ENCODE measurements at places on chromosomes 5 and 9.

DNA sequence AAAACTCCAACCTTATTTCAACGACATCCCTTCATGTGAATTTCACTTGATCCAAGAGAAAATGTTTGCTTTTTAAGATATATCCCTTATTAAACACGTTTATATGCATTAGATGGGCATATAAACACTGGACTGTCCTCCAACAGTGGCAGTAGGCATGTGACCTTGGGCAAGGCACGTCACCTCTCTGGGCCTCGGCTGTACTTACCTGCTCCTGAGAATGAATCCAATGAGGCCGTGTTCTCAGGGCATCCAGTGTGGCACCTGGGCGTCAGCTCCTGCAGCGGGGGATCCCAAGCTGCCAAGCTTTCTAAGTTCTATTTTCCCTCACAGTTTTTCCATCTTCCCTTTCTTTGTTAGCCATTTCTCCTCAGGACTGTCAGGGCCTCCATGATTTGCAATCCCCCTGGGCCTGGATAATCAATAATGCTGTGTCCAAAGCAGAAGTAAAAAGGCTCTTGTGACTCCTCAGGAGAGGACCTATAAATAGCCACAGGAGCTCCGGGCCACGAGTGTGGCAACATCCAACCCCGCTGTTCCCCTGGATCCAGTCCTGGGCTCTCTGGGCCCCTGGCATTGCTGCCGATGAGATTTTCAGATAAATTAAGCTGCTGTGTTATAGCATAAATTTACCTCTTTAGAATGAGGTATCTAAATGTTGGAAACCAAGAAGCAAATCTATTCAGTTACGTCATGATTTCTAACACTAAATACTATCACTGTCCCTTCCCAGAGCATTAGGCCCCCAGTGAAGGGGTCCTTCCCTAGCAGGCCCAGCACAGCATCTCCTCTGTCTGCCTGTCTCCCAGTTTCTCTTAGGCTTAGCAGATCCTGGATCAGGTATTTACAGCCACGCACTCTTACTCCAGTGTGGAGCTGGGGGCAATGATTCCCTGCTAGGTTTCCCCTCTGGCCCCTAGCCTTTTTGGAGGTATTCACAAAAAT lies 76.8 kb downstream of the PTPN3 start:
- no peak for DNase-seq

DNA sequence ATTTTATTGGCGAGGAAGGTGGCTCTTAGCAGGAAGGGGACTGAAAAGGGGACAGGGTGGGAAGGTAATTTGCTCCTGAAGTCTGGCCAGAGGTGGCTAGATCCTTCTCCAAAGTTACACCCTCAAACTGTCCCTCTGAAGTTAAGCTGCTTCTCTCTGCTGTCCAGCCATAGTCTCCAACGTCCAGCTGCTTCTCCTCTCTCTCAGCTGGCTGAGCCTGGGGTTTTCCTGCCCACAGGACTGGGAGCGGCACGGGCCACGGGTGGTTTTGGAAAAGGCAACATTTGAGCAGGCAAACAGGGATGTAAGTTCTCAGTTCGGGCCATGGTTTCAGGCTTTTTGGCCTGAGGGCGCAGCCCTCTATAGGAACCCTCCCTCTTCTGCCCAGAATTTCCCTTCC lies 128.3 kb downstream of the YIPF5 start:
- no peak for DNase-seq

DNA sequence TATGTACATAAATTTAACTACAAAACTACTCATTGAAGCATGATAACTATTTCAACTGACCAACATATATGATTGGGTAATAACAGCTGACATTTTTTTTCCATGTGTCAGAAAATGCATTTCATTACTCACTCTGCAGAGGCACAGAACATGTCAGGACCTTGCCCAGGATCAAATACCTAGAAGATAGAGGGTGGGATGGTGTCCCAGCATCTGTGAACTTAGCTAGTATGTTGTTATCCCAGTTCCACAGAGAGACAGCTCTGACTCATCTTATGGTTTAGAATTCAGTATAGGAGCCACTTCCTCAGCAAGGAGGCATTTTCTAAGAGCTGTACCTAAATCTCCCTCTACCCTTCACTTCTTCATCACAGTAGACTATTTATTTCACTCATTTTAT lies 1198.6 kb upstream of the ACO1 start:
- DNase-seq: no peak

GRCh38 chr5:1152156-1152555 lies 40.3 kb upstream of the SLC12A7 start:
- peak; percentile 19 for DNase-seq

GRCh38 chr5:36160617-36161016 lies 8.7 kb downstream of the SKP2 start:
- no peak for DNase-seq

DNA sequence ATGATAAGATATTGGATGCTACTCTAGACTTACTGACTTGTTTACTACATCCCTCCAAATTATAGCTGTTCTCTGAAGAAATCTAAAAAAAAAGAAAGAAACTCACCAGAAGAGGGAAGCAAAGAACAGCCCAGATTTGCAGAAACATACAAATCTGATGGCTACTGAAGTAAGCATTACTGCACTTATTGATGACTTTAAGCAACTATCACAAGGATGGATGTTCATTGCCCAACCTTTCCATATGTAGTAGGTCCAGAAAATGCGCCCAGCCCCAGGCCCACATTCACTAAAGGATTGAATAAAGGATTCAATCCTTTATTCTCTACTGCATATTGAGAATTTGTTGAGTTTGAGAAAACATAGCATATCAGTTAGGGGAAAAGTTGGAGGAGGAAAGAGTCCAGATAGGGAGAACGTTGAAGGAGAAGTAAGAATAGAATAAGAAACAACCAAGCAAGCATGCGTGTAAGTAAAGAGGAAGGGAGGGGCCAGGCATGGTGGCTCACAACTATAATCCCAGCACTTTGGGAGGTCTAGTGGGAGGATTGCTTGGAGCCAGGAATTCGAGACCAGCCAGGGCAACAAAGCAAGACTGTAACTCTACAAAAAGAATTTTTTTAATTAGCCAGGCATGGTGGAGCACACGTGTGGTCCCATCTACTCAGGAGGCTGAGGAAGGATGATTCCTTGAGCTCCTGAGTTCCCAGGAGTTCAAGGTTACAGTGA lies 33.8 kb upstream of the DTWD2 start:
- peak; percentile 42 for DNase-seq

GRCh38 chr5:167908606-167909005 lies 382.8 kb upstream of the WWC1 start:
- DNase-seq: peak; percentile 17

- no peak for DNase-seq
Observed at GRCh38 chr5:140015706-140016105, 27.4 kb downstream of the NRG2 start.

DNA sequence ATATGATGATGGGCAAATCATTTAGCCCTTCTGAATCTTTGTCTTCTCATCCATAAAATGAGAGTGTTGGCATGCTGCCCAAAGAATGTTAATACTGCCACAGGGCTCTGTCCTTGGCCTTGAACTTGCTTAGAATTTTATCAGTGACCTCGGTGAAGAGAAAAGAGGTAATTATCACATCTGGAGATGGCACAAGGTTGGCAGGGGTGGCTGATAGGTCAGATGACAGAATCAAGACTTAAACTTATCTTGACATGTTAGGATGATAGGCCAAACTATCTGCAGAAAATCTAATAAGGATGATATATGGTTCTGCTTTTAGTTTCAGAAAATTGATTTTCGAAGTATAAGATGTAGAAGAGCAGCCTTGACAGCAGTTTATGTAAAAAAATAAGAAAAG lies 599.1 kb upstream of the CLINT1 start:
- DNase-seq: no peak

DNA sequence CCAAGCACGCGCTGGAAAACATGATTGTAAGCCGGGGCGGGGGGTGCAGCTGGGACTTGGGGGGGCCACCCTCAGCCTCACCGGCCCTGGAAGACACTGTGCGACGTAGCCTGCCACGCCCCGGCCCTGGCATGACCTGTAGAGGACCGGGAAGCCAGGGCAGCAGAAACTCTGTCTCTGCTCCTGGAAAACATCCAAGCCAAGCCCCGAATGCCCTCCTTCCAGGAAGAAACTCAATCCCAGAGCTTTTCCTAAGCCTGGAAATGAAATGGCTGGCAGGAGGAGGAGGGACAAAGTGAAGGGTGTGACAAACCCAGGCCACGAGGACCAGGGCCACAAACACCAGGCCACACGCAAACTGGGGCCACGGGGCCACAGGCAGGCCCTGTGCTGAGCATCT lies 55.4 kb downstream of the KCNT1 start:
- DNase-seq: no peak

- no peak for DNase-seq
Observed at GRCh38 chr9:137387891-137388560, 34.9 kb downstream of the EXD3 start.

DNA sequence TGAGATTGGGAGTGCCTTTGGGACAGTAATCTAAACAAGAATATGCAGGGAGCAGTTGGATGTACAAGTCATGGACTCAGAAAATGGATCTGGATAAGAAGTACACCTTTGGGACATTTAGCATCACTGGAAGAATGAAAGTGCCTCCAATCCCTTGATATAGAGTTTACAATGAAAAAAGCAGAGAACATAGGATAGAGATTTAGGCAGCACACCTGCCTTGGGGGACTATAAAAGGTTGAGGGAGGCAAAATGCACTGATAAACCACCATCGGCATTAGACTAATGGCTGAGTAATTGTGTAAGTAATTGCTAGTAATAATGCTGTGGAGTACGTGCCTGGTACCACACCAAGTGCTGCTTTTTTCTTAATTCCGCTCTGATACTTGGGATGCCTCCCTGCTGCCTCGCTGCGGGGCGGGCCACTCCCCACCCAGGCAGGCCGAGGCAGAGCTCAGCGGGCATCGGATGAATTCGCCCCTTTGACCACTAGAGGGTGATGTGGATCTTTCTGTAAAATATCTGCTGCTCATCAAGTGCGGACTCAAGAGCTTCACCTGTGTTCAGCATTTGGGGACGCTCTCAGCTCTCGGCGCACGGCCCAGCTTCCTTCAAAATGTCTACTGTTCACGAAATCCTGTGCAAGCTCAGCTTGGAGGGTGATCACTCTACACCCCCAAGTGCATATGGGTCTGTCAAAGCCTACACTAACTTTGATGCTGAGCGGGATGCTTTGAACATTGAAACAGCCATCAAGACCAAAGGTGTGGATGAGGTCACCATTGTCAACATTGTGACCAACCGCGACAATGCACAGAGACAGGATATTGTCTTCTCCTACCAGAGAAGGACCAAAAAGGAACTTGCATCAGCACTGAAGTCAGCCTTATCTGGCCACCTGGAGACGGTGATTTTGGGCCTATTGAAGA lies 99.9 kb downstream of the ANKRD18B start:
- DNase-seq: peak; percentile 75

DNA sequence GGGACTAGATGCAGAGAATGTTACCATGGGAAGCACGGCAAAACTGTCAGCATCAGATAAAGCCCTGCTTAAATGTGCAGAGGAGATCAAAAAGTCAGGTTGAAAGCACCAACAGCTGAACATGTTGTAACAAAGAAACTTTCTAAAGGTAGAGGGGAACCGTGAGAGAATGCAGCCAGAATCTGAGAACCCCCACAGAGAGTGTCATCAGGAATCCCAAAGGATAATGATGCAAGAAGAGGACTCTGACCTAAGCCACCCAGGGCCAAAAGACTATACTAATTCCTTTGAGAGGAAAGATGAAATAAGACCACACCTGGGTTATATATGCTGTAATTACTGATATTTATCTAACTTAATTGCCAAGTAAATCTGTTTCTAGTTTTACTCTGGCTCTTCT lies 116.6 kb downstream of the PCSK1 start:
- DNase-seq: no peak

- peak; percentile 30 for DNase-seq
Observed at GRCh38 chr5:142342128-142342981, 17.5 kb upstream of the SPRY4 start.

DNA sequence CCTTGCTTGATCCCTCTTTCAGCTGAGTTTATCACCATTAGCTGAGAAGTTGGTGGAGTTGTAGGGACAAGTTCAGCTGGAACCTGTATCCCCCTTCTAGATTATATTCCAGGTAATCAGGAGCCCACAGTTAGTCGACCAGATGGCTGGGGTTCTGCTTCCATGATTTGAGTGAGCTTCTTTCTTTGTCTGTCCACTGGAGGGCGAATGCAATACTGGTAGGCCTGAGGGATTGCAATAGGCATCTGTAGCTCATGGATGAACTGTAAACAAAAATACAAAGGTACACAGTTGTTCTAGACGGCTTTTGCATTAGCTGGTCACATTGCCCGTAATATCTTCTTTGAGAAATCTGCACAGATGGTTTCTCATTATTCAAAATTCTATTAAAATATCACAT lies 88.9 kb downstream of the PCSK5 start:
- DNase-seq: peak; percentile 18

DNA sequence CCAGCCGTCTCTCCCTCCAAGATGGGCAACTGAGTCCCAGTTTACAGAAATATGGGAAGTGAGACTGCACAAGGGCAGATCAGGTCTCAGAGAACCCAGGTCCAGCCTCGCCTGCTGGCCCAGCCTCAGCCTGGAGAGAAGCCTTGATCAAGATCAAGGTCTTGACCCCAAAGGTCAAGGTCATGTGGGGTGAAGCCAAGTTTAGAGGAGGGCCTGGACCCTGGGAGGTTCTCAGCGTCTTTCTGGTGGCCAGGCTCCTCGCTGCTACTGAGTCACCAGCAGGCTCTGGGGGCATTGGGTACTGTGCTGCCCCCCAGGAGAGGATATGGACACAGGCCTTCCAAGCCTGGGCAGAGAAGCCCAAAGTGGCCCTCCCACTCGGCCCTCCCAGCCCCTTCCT lies 8.8 kb downstream of the IPPK start:
- DNase-seq: no peak

- DNase-seq: peak; percentile 66
Observed at GRCh38 chr5:83430130-83431010, 41.2 kb upstream of the VCAN start.

DNA sequence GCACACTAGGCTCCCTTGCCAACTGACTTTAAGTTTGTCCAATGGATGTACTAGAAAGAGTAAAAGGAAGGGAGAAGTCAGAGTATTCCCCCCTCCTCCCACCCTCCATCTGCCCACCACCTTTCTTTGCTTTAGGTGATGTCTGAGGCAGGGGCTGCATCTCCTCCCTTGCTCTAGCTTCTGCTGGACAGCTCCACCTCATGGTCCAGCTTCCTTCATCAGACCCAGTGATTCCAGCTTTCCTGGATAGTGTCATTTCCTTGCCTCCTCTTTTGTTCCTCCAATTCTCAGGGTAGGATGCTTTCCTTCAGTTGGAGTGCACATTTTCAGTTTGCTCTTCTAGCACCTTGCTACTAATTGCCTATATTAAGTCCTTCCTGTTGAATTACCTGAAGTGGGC lies 67.4 kb downstream of the RAD23B start:
- DNase-seq: no peak

- DNase-seq: peak; percentile 100
Observed at GRCh38 chr9:112041536-112042243, 133.4 kb downstream of the SUSD1 start.

GRCh38 chr9:121954477-121955140 lies 138.5 kb downstream of the TTLL11 start:
- DNase-seq: no peak

DNA sequence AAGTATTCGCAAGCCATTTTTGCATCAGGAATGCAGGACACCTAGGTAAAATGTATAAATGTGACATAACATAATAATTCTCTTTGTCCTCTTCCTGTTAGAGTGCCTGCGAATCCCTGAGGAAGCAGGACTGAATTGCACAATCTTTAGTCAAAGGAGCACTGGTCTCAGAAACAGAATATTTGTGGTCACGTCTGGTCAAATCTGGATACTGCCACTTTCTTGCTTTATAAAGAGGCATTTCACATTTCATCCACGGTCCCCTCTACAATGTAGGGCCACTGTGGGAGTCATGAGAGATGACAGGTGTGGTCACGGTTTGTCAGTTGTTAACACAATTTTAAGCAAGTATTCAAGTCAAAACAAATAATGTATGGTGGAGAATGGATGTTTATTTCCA lies 564.0 kb downstream of the IRX1 start:
- no peak for DNase-seq

All from kidney tubule cell (primary cell).